ENCODE measurements at places on chromosomes 13 and 19.

DNA sequence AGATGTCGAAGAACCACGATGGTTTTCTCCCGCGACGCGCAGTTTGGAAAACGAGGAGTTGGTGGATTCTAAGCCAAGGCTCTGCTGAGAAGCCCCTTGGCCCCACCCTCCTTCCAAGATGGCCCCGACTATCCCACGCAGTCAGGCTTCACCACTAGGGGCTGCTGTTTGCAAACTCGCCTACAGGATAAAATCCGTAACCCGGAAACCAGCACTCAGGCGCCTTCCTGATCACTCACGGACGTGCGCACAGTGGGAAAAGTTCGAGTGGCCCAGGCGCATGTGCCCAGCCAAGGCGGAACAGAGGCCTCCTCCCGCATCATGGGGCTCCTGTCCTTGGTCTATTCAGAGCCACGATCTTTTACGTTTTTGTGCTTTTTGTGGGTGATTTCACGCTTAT, 19.2 kb upstream of the UQCR11 start:
- DNase-seq = no peak

GRCh38 chr13:89748716-89749115, 1598.8 kb upstream of the MIR17HG start:
- no peak for DNase-seq

DNA sequence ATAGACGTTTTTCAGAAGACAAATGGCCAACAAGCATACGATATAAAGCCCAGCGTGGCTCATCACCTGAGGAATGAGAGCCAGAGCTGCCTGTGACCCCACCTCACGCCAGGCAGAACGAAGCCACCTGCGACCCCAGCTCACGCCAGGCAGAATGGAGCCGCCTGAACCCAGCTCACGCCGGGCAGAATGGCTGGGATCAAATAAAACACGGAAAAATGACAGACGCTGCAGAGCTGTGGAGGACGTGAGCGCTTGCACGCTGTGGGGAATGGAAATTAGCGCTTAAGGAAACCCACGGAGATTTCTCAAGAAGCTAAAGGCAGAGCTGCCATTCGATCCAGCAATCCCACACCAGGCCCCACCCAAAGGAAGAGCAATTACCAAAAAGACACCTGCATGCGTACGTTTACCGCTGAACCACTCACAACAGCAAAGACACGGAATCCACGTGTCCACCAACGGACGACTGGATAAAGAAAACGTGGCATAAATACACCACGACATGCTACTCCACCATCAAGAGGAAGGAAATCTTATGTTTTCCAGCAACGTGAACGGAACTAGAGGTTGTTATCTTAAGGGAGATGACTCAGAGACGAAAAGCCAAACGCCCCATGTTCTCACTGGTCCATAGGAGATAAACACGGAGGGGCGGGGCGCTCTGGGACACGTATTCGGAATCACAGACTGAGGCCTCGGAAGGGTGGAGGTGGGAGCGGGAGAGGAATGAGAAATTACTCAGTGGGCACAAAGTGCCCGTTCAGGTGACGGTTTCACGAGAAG, 30.7 kb upstream of the C13orf46 start:
- no peak for DNase-seq

DNA sequence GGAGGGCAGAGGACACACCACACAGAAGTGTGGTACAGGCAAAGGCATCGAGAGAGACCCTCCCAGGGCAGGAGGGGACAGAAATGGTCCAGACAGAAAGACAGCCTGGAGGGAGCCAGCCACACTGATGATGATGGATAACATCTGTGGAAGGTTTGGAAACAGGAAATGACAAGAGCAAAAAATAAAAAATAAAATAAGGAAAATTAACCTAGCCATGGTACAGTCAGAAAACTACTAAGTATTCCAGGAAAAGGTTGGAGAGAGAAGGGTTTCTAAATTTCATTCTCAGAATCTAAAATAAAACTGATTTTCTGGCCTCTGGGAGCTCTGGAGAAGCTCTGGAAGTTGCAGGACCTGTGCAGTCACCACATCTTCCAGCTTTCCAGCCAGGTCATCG, 115.2 kb upstream of the VSTM2B start:
- DNase-seq = no peak

DNA sequence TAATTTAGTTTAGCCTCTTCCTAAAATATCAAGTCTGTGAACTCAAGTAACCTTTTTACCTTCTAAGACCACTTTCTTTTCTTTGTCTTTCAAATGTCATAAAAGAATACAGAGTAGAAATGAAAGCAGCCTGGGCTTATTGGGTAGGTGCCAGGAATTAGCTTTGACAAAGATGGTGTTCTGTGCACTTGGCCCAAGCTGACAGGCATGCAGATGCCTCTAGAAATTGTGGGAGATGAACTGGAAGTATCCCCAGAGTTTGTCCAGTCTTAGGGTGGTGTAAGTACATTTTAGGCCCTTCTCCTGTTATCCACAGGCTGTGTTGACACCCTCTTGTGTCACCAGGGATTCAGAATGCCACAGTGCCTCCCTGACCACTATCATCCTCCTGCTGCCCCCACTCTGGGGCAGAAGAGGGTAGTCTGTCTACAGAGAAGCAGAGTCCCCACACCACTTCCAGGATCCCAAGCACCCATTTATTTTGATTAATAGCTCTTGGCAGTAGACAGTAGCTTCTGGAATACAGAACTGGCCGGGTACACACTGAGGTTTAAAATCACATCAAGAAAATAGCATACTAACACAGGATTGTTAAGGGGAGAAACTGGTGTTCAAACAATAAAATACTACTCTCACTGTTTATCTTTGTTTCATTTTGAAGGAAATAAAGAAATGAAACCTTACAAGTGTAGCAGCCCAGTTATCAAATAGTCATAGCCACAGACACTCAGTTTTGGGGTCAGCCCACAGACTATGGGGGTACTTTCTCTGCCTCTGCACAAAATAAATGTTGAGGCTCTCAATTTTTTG, 343.2 kb downstream of the KCNRG start:
- no peak for DNase-seq

DNA sequence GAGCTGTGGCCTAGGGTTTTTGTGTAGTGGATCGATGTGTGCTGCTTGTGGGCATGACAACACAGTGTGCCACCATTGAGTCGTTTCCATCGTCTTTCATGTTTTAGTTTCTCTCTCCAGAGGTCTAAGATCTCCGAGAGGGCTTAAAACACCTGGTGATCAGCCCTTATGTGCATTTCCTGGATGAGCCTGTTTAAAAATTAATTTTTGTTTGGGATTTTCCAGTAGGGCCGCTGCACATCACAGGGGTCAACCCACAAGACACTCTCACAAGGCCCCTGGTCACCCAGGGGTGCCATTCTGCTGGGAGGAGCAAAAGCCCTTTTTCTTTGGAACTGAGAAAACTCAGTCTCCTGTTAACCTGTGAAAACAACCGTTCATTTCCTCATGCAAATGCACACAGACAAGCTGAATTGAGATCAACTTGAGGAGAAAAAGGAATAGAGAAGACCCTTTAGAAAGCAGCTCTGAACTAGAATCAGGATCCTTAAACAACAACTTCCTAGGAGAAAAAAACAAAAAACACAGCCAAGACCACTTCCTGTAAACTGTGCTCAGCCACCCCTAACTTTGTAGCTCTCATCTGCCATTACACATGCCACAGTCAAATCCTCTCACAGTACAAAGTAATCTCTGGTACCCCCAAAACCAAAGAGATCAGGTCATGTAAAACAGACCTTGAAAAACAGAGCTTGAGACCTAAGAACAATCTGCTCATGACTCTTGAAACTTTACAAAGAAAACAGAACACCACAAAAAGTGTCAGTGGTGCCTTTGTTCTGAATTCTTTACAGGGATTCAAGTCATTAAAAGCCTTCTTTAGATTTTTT, 8.3 kb upstream of the MTRF1 start:
- no peak for DNase-seq

GRCh38 chr13:49936075-49936967, at the start of gene SPRYD7:
Gene SPRYD7 (minus strand): TSS chr13:49936340. CDS start chr13:49936235, 105 bp downstream.
- peak; percentile 94 for DNase-seq

DNA sequence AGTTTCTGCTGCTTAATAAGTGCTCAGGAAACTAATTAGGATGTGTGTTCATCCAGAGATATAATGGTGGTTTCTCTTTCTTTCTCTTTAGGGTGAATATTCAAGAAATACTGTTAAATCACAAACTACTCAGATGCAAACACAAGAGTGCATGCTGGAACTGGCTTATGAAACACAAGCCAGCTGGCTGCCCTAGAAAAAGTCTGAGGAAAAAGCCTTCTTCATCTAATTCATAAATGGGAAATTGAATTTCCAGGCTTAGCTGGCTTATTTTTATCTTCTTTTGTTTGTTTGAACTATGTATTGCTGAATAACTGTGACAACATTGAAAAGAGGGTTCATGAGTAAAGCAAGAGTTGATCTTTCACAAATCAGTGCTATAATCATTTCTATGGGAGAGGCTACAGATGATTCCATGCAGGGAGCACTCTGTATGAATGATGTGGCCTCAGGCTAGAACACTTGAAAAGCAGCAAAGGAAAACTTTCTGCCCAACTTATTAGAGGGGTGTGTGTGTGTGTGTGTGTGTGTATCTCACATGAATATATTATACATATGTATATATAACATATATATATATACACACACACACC, 69.8 kb upstream of the SCEL start:
- no peak for DNase-seq

GRCh38 chr13:33937373-33938098, 119.6 kb downstream of the RFC3 start:
- no peak for DNase-seq

DNA sequence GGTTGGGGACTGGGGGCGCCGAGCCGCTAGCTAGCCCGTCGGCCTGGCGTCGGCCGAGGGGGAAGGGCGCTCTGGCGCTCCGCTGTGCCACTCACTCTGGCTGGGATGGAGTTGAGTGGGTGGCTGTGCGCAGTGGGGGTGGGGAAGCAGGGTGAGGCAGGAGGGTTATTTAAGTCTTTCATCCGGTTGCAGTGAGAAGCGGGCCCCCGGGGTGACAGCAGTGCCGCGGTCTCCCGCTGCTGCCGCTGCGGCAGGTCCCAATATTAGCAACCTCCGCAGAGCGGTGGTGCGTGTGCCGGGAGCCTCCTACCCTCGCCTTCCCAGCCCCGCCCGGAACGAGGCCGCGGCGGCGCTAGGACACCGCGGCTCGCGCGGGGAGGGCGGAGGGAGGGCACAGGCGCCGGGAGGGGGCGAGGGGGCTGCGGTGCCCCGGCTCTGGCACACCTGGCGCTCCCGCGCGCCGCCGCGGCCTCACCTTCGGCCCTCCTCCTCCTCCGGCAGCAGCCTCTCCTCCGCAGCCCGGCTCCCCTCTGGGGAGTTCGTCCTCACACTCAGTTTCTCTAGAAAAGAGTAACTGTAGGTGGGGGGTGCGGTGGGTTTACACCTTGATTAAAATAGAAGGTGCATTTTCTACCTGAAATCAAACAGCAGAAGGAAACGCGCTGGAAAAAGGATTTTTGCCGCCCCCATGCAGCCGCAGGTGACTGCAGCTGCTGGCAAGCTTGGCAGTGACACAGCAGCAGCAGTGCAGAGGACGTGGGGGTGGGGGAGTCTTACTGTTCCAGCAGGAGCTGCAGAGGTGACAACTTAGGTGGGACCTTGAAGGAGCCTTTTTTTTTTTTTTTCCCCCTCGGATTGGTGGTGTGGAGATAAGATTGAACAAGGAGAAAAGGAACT, 4.5 kb downstream of the FGF9 start:
- no peak for DNase-seq

- DNase-seq = no peak
These were observed 2.9 kb upstream of the FTL start for GRCh38 chr19:48962029-48962848.

DNA sequence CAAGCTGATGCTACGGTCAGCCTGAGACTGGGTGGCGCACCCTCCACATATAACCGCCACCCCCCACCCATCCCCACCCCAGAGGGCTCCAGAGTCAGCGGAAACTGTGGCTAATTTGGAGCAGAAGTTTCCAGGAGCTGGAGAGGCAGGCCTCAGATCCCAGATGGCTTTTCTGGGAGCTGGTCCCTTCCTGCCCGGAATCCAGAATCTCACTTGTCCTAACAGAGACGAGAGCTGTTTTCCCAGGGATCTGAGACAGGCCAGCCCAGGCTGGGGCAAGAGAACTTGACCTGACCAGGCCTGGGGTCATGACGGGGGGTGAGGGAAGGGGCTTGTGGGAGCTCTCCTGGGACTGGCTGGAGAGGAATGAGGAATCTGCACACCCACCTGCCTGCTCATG, 6.5 kb downstream of the EPHX3 start:
- no peak for DNase-seq

GRCh38 chr19:30419568-30420180, 47.5 kb downstream of the ZNF536 start:
- no peak for DNase-seq

DNA sequence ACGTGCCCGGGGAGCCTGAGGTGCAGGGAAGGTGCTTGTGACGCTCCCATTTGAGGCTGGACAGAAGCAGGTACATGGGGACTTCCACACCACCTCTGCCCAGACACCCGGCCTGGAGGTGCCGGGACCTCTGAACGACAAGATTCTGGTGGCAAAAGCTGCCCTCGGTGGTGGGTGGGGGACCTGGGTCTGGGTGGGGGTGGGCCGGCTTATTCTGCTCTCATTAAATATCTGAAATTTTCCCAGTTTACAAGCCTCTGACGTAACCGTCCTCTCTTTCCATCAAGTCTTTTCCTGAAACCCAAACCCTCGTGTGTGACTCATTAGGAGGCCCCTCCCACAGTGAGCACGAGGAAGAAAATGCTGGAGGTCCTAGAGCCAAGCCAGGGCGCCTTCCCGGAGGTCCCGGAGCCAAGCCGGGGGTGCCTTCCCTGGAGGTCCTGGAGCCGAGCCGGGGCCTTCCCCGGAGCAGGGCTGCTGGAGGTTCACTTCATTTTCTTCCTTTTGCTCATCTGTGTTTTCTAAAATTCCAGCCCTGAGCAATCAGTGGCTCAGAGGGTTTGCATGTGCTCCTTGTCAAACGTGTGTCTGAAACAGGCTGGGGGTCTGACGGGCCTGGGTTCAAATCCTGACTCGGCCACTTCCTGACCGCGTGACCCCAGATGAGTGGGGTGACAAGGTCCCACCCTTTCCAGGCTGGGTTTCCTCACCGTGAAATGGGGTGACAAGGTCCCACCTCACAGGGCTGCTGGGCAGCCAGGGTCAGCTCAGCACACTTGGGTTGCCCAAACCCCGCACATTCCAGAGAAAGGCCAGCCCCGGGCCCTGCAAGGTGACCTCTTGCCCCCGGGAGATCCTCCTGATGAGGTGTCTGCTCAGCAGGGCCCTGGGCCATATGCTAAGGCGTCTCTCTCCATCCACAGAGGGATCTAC, 10.0 kb downstream of the CFD start:
- DNase-seq = peak; percentile 69

GRCh38 chr19:49256691-49257090, 68.3 kb downstream of the SLC6A16 start:
- DNase-seq = no peak

DNA sequence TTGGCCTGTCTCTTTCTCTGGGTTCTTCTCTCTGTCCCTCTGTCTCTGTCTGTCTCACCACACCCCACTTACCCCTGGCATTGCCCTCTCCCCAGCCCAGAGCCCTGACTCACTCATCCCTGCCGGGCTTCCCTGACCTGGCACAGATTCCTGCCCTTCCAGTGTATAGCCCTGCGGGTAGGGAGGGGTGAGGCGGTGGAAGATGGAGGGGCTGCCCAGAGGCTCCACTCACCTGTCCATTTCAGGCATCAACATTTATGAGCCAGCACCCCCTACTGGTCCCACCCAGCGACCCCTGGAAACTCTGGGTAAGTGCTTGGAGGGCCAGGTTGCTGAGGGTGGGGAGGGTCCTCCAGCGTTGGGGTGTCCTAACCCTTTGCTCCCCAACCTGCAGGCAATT, 1.0 kb downstream of the NCCRP1 start:
- DNase-seq = peak; percentile 43
